ENCODE measurements at places on chromosomes 7 and 10.

- no peak for DNase-seq
Measured at GRCh38 chr10:96591946-96592345, 5.1 kb upstream of the TM9SF3 start.

- DNase-seq = no peak
Measured at GRCh38 chr10:47291682-47292081, 8.3 kb upstream of the GDF10 start.

GRCh38 chr7:14850039-14850438 is 52.5 kb downstream of the DGKB start:
- DNase-seq = no peak

DNA sequence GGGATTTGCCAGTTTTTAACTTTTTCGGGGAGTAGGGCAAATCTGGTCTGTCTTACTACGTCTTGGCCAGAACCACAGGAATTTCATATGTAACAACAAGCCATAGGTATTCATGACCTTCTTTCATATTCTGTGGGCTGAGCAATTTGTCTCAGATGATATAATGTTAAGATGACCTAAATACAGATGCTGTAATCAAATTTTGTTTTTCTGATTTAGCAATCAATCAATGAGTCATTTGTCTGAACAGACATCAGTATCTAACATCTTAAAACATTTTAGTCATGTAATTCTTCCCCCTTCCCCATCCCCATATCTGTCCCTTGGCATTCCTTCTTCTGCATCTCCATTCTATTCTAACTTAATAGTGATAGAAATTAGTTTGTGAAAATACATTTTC is 24.8 kb upstream of the NME8 start:
- DNase-seq = no peak

- DNase-seq = no peak
Measured at GRCh38 chr7:94397722-94398121, 3.0 kb downstream of the COL1A2 start.

- DNase-seq = no peak
Measured at GRCh38 chr7:121872831-121873288, at the start of gene PTPRZ1. Gene PTPRZ1 (plus strand): TSS chr7:121873161. CDS start chr7:121873500, 339 bp downstream.

DNA sequence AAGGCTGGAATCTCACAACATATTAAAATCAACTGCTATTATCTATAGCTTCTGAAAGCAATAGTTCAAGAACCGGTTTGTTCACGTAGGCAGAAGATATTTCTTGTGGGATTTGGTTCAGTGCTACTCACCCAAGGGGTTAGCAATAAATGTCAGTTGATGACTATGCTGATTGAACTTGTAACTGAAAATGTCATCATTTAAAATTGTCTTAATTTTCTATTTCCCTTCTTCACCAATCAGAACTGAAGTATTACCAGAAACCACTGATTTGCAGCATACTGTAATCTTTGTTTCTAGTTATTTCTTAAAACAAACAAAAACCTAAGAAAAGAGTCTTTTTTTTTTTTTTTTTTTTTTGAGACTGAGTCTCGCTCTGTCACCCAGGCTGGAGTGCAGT is 46.1 kb downstream of the CPEB3 start:
- DNase-seq = no peak

- no peak for DNase-seq
Measured at GRCh38 chr10:35854661-35855060, 212.6 kb upstream of the FZD8 start.

DNA sequence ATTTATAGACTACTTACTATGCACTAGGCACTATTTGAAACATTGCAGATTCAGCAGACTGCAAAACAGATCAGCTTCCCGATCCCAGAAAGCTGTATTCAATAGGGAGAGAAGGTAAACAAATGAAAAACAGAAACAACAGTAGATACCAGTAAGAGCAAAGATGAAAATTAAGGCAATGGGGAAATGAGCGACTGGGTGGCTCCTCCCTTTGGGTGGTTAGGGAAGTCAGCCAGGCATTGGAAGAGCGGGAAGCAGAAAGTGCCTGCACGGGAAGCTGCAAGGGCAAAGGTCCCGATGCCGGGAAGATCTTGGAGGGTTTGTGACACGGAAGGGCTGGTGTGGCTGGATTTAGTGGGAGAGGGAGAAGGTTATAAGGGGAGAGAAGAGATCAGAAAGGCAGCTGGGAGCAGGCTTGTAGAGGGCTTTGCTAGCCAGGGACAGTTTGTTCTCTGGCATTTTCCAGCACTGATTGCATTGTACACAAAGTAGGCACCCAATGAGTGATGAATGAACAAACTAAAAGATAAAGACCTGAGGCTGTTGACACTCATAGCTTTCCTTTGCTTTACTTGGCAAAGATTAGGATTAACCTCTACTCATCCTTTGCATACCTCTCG is 67.8 kb downstream of the NAMPT start:
- no peak for DNase-seq

DNA sequence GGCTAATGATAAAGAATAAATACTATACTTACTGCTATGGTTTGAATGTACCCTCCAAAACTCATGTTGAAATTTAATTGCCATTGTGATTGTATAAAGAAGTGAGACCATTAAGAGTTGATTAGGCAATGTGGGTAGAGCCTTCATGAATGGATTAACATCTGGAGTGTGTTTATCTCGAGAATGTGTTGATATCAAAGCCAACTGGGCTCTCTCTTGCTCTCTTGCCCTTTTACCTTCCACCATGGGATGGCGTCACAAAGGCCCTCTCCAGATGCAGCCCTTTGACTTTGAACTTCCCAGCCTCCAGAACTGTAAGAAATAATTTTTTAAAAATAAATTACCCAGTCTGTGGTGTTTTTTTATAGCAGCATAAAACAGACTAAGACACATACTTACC is 50.1 kb upstream of the GHITM start:
- DNase-seq = no peak

GRCh38 chr7:47634273-47634672 is 52.4 kb upstream of the TNS3 start:
- no peak for DNase-seq

DNA sequence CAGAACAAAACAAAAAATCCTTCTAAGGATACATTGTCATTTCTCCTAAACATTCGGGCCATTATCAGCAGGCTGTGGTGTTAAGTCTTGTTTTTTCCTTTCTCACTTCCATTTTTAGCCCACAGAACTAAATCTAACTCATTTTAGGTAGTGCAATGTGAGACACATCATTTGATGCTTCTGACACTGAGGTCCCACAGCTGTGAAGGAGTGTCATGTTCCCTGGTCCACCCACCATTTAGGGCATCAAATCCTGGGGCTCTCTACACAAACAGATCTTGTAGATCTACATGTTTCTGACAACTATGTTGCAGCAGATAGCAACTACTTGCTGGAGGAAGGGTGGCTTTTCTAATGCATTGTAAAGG is 232.5 kb upstream of the IGFBP3 start:
- no peak for DNase-seq

- DNase-seq = no peak
Measured at GRCh38 chr10:99484626-99485581, 47.8 kb upstream of the NKX2-3 start.

Measured in AG04449 (cell line).